ENCODE measurements at places on chromosomes 3 and 15. TPM values are rescaled to one million over a fixed set of nuclear protein-coding genes. Genes with fewer than 3 reads are reported as not detected.

Gene ZNF619
- 5.7 TPM for total RNA-seq

Gene CCDC9B
- 2.3 TPM for total RNA-seq

Gene CORO2B
- total RNA-seq: not detected

Gene MUC20
- total RNA-seq: 0.65 TPM

Gene TLR9
- 2.0 TPM for total RNA-seq
